Left kidney (tissue), 8 donors: ENCODE measurements at places on chromosomes 5 and 9. TPM values are rescaled to one million over a fixed set of nuclear protein-coding genes. Genes with fewer than 3 reads are reported as not detected.

NPDC1 gene
- 18.4 TPM for polyA plus RNA-seq

TEK gene
- polyA plus RNA-seq = 34.4 TPM

STPG3 gene
- polyA plus RNA-seq = 1.5 TPM

PCDHB15 gene
- polyA plus RNA-seq = 12.5 TPM

CDHR2 gene
- polyA plus RNA-seq = 25.0 TPM

FAM153A gene
- 0.75 TPM for polyA plus RNA-seq

SIT1 gene
- 0.32 TPM for polyA plus RNA-seq

F2RL2 gene
- polyA plus RNA-seq = 0.71 TPM

ENTREP1 gene
- 5.0 TPM for polyA plus RNA-seq

C9orf153 gene
- 0.15 TPM for polyA plus RNA-seq

PPP1R26 gene
- polyA plus RNA-seq = 31.2 TPM

FAM78A gene
- polyA plus RNA-seq = 2.4 TPM

ANKRD55 gene
- polyA plus RNA-seq = 1.1 TPM

ARL14EPL gene
- not detected for polyA plus RNA-seq

- no peak for DNase-seq
Measured at GRCh38 chr5:124453221-124454051, 293.0 kb downstream of the ZNF608 start.

DNA sequence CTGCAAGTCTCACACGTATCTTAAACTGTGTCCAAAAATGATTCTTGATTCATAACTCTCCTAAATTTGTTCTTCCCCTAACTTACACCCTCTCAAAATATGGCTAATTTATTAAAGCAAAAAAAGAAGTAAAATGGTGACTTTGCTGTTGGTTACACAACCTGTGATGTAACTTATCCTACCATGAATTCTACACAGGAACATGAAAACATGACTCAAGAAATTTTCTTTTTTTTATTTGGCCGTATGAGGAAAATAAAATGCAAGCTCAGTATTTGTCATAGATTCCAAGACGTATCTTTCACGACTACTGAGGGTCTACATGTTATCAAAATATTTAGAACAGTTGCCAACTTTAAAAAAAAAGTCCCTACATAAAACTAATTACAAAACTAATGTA lies 9.2 kb downstream of the LIFR start:
- no peak for DNase-seq

DNA sequence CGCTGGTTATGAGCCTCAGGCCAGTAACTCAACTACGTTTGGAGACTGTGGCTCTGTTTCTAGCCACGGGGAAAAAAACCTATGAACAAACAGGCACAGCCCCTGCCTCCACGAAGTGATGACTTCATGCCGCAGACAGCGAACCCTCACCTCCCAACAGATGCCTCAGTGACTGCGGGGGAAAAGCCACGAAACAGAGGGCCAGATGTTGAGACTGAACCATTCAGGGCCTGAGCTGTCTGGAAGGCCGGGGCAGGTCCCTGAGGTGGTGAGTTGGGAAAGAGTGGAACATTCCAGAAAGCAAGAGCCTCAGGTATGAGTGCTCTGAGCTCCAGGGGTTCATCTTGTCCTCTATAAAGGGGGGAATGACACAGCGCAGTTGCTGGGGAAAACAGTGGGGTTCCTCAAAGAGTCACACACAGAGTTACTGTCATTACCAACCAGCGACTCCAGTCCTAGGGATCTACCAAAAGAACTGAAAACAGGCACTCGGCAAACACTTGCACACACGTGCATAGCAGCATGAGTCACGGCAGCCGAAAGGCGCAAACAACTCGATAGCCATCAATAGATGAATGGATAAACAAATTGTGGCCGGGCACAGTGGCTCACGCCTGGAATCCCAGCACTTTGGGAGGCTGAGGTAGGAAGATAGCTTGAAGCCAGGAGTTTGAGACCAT lies 15.3 kb downstream of the PLPP7 start:
- DNase-seq = no peak

GRCh38 chr9:110047232-110047954 lies 160.6 kb downstream of the C9orf152 start:
- no peak for DNase-seq

- DNase-seq = no peak
Measured at GRCh38 chr5:146789712-146790653, 88.6 kb downstream of the PPP2R2B start.

- no peak for DNase-seq
Measured at GRCh38 chr5:61910771-61911170, 395.2 kb upstream of the KIF2A start.

- no peak for DNase-seq
Measured at GRCh38 chr5:52468976-52469375, 318.7 kb upstream of the ITGA1 start.

DNA sequence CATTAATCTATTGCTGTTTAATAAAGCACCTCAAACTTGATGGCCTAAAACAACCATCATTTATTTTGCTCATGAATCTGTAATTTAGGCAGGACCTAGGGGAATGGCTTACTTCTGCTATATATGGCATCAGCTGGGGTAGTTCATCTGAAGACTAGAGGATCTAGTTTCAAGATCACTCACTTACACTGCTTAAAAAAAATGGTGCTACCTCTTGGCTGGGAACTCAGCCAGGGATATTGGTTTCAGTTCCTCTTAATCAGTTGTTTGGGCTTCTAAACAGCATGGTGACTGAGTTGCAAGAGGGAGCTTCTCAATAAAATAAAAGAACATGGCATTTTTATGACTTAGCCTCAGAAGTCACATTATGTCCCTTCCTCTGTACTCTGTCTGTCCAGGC lies 142.0 kb downstream of the FAM114A2 start:
- DNase-seq = peak; percentile 27

DNA sequence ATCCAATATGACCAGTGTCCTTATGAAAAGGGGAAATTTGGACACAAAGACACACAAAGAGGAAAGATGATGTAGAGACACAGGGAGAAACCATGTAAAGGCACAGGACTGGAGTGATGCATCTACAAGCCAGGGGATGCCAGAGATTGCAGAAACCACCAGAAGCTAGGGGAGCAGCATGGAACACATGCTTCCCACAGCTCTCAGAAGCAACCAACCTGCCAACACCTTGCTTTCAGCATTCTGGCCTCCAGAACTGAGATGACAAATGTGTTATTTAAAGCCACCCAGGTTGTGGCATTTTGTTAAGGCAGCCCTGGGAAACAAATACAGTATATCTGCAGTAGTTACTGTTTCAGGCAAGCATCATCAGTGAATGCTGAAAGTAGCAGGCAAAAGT lies 23.2 kb downstream of the DAP start:
- no peak for DNase-seq

DNA sequence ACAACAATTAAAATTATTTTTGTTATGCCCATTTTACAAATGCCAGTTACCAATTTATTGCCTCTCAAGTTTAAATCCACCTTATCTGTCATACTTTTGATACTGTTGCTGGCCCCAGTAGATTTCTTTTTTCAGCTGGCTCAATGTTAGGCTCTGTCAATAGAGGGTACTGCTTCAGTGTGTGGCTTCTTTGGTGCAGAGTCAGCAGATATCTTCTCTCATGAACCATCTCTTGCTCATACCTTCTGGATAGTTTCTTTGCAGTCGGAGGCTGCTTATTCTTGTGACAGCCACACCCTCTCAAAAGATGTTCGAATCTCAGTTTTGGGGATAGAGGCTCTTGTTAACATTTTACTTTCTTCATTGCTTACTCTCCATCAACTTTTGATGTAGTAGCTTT lies 849.9 kb upstream of the SEMA6A start:
- no peak for DNase-seq

- DNase-seq = no peak
Measured at GRCh38 chr5:133245191-133246052, 193.6 kb downstream of the HSPA4 start.

DNA sequence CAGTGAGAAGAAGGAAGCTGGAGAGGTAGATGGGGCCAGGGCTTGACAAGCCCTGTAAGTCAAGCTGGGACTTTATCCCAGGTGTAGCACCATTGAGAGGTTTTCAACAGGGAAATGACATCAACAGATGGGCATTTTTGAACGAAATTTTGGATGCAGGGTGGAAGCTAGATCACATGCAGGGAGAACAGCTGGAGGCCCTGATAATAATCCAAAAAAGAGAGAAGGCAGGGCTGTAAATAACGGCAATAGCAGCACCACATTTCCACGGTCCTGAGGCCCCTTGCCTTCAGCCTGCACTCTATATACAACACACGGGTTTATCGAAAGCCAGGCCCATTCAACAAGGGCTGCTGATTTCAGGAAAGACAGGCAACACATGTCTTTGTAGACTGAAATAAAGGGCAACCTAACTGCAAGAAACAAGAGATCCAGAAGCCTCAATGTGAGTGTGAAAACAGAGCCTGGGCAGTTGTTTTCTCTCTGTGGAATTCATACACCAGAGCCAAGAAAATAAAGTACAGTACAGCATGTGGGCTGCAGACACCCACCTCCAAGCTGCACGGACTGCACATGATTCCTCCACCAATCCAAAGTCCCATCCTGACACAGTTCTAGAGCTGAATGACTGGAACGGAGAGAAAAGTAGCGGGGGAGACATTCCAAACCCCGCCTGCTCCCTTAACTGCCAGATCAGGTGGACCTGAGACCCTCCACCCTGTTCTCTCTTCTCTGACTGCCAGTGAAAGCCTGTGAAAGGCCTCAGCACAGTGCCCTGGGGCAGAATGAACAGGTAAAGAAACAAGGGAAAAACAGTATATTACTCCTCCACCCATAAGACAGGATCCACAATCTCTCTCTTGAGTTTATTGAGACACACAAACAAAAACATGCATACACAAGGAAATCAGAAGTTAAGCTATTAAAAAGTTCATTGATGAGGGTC lies 36.3 kb downstream of the KLHL3 start:
- DNase-seq = no peak

- DNase-seq = no peak
Measured at GRCh38 chr9:16633794-16634193, 236.7 kb downstream of the BNC2 start.

- DNase-seq = no peak
Measured at GRCh38 chr5:78720227-78720985, 71.8 kb upstream of the LHFPL2 start.

- DNase-seq = no peak
Measured at GRCh38 chr9:27425827-27426510, 98.1 kb upstream of the IFNK start.

GRCh38 chr5:73751254-73751914 lies 125.4 kb downstream of the ARHGEF28 start:
- DNase-seq = no peak

- no peak for DNase-seq
Measured at GRCh38 chr9:135265931-135266330, 178.5 kb downstream of the OLFM1 start.

- no peak for DNase-seq
Measured at GRCh38 chr5:149284501-149284900, 12.8 kb downstream of the AFAP1L1 start.

DNA sequence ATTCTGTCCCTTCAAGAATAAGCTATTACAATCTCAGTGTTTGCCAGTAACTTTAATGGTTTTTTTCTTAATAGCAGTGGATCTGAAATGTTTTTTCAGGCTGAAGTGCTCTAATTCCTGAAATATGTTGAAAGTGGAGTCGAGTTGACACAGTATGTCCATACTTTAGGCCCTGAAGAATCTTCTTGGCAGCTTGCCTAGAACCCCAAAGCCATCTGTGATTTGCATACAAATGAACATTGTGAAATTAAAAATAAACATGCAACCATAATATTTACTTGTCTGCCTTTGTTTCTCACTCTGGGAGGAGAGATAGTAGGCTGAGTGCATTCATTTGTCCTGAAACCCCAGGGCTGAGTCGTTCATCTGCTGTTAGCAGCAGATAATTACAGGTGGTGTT lies 152.7 kb downstream of the ADCY2 start:
- no peak for DNase-seq

GRCh38 chr5:75551471-75551870 lies 39.8 kb downstream of the POLK start:
- no peak for DNase-seq

DNA sequence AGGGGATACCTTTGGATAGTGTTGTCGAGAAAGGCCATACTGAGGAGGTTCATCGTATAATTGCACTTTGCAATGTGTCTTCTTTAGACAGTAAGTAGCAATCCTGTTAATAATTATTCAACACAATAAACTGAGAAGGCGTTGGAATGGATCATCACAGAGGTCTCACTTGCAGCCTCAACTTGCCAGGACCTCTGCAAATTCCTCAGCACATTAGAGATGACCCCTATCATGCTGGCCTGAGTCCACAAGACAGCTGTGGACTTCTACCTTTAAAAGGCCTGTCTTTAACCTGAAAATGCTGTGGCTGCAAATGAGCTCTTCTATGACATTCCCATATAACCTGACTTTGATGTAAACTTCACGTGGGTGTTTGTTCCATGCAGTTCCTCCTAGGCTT lies 14.1 kb downstream of the SH3TC2 start:
- DNase-seq = no peak

- no peak for DNase-seq
Measured at GRCh38 chr5:131067636-131068035, 97.4 kb downstream of the HINT1 start.

- DNase-seq = no peak
Measured at GRCh38 chr9:126614088-126614454, 343 bp downstream of the LMX1B start.

- DNase-seq = no peak
Measured at GRCh38 chr5:157690690-157691433, 19.5 kb downstream of the C5orf52 start.

GRCh38 chr5:133675376-133676154 lies 63.2 kb upstream of the FSTL4 start:
- no peak for DNase-seq

- DNase-seq = no peak
Measured at GRCh38 chr5:5782402-5782801, 359.9 kb downstream of the ICE1 start.

DNA sequence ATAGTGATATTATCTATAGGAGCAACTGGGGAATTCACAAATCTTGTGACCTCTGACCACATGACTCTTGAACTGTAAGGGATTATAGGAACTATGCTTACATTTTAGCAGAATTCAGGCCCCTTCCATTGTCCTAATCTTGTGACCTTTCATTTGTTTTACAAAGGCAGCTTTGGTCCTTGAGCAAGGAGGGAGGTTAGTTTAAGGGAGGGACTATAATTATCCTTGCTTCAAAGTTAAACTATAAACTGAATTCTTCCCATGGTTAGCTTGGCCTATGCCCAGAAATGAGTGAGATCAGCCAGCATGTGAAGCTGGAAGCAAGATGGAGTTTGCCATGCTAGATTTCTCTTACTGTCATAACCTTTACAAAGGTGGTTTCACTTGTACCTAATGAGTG lies 51.2 kb downstream of the TARS1 start:
- no peak for DNase-seq

- DNase-seq = no peak
Measured at GRCh38 chr9:133750982-133751649, 13.0 kb upstream of the SARDH start.

GRCh38 chr5:72138943-72139521 lies 31.8 kb downstream of the MAP1B start:
- no peak for DNase-seq

GRCh38 chr5:179272326-179273072 lies 72.8 kb downstream of the ADAMTS2 start:
- no peak for DNase-seq

DNA sequence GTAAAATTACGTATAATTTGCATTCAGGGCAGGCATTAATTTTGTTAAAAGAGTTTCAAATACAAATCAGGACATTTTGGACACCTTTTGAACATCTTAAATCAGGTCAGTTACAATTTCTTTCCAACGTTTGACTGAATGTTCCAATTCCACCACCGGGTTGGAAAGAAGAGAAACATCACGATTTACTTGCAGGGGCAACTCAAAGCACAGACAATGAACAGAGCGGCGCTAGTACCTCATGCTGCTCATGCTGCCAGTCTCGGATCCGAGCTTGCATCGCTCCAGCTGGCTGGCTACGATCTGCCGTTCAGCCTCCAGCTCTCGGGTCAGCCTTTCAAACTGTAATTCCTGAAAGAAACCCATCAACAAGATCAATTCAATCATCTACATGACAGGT lies 339.5 kb downstream of the CTNND2 start:
- DNase-seq = no peak
